ENCODE measurements at places on chromosomes 5 and 9. TPM values are rescaled to one million over a fixed set of nuclear protein-coding genes. Genes with fewer than 3 reads are reported as not detected.

GRCh38 chr9:126306071-126306647, 20.5 kb upstream of the MVB12B start:
- H3K4me1 ChIP-seq: peaks cover 16% of the 10 kb centered on the region
- DNase-seq: no peak
- no peaks in the 10 kb centered on the region for H3K27me3 ChIP-seq

GRCh38 chr9:6272229-6272598, 56.0 kb upstream of the TPD52L3 start:
- DNase-seq: no peak
- H3K27ac ChIP-seq: no peak overlapping the region
- no peaks in the 10 kb centered on the region for H3K4me1 ChIP-seq

DNA sequence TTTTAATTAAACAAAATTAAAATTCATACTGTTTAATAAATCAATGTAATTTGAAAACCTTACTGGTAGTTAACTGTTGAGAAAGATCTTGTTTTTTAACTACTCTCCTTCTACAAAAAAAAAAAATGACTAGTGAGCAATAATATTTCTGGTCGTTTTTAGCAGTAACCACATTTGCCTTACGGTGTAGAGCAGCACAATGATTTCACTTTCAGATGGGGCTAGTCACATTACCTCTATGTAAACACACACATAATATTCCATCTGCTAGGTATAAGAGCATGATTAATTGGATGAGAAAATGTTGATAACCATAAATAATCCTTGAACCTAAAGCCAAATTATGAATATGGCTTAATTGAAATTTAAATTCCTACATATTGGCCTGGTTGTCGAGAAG, 198.1 kb downstream of the CHSY3 start:
- no peaks in the 10 kb centered on the region for H3K36me3 ChIP-seq
- H3K4me1 ChIP-seq: no peaks in the 10 kb centered on the region
- H3K4me3 ChIP-seq: no peak overlapping the region
- no peak overlapping the region for H3K27ac ChIP-seq

DNA sequence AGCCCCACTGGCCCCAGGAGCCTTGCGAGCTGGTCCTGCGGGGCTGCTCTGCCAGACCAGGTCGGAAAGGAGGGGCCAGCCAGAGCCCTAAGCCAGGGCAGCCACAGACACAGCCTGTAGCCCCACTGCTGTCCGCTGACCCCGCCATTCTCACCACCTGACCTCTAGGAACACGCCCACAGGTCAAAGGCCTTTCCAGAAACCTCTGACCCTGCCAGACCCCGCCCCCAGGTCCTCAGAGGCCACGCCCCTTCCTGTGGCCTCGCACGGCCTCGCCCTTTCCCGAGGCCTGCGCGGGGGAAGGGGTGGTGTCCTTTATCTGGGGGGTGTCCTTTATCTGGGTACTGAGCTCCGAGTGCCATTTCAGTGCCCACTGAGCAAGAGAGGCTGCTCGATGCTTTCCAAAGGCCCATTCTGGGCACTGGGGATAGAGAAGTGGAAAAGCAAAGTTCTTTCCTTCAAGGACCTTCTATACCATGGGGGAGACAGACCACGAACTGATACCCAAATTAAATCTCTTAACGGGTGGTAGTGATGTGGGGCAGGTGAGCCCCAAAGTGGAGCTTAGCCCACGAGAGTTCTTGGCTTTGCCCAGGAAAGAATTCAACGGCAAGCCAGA, 46.5 kb downstream of the P4HA2 start:
- H3K4me3 ChIP-seq: no peak overlapping the region
- H3K27ac ChIP-seq: no peak overlapping the region
- no peaks in the 10 kb centered on the region for H3K27me3 ChIP-seq
- no peak for DNase-seq

DNA sequence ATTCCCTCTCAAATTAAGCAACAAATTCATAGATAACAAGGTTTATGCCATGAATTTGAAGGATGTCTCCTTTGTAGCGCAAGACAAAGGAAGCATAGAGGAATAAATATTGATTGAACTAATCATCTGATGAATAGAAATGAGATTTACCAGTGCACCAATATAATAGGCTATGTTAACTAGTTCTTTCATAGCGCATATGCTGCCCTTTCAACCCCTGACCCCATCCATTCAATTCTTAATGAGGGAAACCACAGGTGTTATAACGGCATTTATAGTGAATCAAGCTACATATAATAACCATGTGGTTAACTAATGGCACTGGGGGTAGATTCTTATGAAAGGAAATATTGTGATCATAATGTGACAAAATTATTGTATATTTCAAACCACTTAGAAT, 6.5 kb downstream of the RORB start:
- DNase-seq: no peak
- H3K27ac ChIP-seq: no peak overlapping the region
- no peaks in the 10 kb centered on the region for H3K36me3 ChIP-seq
- H3K4me3 ChIP-seq: no peak overlapping the region
- H3K4me1 ChIP-seq: peaks cover 22% of the 10 kb centered on the region

DNA sequence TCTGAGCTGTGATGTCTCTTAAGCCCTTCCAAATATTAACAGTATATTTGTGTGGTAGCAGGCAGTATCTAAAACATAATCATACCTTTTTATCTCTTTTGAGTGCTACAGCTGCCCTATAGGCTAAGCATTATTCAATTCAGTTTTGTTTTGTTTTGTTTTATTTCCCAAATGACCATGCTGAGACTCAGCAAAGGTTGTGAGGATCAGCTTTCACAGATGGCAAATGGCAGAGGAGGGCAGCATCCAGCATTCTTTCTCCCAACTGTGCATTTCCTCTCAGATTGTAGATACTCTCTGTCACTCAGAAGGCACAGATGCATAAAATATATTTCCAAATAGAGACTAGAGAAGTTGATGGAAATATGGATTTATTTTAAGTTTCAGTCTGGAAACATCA, 90.7 kb downstream of the DAPK1 start:
- no peak overlapping the region for H3K27ac ChIP-seq
- H3K4me3 ChIP-seq: no peak overlapping the region
- H3K36me3 ChIP-seq: no peaks in the 10 kb centered on the region
- no peaks in the 10 kb centered on the region for H3K27me3 ChIP-seq
- H3K4me1 ChIP-seq: no peaks in the 10 kb centered on the region
- DNase-seq: no peak

DNA sequence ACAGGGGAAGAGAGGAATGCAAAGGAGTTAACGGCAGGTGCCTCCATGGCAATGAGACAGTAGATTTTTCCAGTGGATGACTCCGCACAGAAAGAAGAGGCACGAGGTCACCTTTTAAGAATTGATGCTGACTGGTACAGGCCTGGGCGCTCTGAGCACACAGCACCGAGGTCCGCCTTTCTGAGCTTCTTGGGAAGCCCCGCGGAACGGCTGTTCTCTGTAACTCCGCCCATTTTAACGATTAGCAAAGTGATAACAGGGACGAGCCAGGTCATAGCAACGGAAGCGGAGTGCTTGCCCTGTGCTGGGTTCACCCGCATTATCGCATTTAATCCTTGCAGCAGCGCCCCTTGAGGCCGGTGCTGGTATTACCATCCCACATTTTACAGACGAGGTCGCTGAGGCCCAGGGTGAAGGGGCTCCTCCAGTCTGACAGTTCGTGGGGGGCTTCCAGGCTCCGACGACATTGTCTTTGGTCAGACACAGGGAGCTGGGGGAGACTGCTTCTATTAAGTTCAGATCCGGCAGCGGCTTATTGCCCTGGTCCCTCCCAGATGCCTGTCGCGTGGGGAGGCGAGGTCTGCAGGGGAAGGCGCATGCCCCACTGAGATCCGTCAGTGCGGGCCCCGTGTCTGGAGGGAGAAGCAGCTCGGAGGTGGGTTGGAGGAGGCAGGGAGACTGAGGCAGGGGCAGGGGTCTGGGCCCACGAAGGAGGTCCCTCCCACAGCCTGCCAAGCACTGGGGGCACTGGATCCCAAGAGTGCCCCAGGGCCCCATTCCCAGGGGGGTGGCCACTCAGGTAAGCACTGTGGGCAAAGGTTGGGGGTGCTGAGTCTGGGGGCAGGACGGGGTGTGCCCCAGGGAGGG, 22.3 kb upstream of the HMCN2 start:
- DNase-seq: peak; percentile 79
- H3K4me1 ChIP-seq: peaks cover 29% of the 10 kb centered on the region
- H3K36me3 ChIP-seq: no peaks in the 10 kb centered on the region
- no peaks in the 10 kb centered on the region for H3K27me3 ChIP-seq
- H3K27ac ChIP-seq: no peak overlapping the region

GRCh38 chr5:149853331-149853648, 91.3 kb downstream of the PDE6A start:
- no peaks in the 10 kb centered on the region for H3K4me1 ChIP-seq
- H3K27ac ChIP-seq: no peak overlapping the region
- H3K4me3 ChIP-seq: no peak overlapping the region

DNA sequence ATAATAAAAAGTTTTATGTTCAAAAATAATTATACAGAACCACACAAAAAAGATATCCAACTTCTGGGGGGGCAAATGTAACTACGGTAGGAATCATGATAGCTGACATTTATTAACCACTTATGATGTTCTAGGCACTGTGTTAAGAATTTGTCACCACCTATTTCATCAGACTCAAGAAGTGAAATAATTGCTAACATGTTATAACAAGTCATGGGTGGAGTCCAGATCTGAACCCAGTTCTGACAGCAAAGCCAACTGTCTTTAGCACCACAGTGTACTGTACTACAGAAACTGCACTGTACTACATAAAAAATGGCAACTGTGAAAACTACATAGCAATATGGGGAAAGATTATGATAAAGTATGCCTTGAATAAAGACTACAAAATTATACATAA, 3.0 kb upstream of the SAP30L start:
- H3K36me3 ChIP-seq: peaks cover 30% of the 10 kb centered on the region
- H3K27ac ChIP-seq: no peak overlapping the region
- no peak overlapping the region for H3K4me3 ChIP-seq
- no peak for DNase-seq
- no peaks in the 10 kb centered on the region for H3K27me3 ChIP-seq
- H3K4me1 ChIP-seq: peaks cover 16% of the 10 kb centered on the region

GRCh38 chr9:88781628-88782391, 209.5 kb upstream of the S1PR3 start:
- H3K27ac ChIP-seq: no peak overlapping the region
- H3K4me3 ChIP-seq: no peak overlapping the region
- H3K36me3 ChIP-seq: no peaks in the 10 kb centered on the region
- no peak for DNase-seq
- H3K4me1 ChIP-seq: peaks cover 25% of the 10 kb centered on the region
- H3K27me3 ChIP-seq: no peaks in the 10 kb centered on the region

Gene CDH6
- polyA plus RNA-seq: not detected
